ELR (cell line): ENCODE measurements at places on chromosomes 6 and 20.

DNA sequence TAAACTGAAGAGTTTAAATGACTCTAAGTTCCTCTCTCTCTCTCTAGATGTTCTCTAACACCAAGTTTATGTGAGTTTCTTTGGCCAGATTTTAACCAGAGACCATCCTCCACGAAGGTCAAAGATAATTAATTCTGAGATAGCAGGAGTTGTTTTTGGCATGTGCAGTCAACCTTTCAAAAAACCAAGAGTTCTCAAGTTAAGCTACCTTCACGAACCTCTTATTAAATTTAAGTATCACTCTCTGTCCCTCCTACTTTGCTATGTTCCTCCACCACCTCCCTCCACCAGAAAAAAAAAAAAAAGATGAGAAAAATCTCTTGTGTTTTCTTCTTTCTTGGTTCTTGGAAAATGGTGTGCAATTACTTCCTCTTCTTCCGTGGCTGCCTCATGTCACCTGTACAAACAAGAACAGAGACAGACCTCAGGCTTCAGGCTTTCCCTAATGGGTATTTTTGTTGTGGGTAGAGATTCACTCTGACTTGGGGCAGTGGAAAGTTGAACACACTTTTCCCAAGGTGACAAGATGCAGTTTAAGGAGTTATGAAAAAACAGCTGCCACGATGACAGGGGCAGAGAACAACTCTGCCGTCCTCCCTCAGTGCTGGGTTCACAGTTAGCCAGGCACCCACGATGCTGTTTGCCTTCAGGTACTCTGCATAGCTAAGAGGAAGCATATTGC, 64.3 kb downstream of the ADTRP start:
- no peak for DNase-seq

DNA sequence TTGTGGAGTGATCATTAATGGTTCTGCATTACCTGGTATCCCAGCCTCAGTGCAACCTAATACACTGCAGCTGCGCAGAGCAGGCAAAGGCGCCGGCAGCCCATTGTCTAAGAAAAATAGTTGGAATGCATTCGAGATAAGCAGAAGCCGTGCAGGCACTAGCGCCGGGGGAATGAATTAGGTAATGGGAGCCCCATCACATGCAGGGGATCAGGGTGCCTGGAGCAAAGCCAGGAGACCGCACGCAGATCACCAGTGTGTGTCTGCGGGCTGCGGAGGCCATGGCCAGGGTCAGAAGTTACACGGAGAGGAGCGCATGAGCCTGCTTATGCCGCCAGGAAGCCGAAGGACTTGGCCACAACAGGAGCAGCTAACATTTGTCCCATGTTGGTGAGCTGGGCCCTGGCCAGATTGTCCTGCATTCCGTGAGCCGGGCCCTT, 156.8 kb downstream of the DLL1 start:
- DNase-seq = no peak

GRCh38 chr20:46575937-46576461, 25.5 kb upstream of the OCSTAMP start:
- DNase-seq = no peak

- DNase-seq = peak; percentile 53
Measured at GRCh38 chr20:62752671-62753501, 43.4 kb upstream of the MRGBP start.

DNA sequence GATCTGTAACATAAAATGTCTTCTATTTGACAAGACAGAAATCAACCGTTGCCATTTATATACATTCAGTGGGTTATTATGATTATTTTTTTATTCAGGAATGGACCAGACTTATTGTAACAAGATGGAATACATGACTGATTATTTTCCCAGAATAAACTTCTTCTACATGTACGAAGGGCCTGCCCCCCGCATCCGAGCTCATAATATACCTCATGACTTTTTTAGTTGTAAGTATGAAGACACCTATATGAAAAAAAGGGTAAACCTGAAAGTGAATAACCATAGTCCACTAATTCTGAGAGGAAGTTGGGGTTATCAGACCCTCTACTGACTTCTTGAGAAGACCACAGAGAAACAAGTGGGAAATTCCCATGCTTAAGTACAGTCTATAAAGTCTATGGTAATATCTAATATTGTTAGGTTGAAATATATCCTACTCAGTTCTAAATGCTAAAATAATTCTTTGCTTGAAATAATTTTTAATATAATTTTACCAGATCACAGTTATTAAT, 15.9 kb downstream of the OR2A4 start:
- no peak for DNase-seq

GRCh38 chr6:138785980-138786379, 9.9 kb upstream of the ECT2L start:
- DNase-seq = no peak

DNA sequence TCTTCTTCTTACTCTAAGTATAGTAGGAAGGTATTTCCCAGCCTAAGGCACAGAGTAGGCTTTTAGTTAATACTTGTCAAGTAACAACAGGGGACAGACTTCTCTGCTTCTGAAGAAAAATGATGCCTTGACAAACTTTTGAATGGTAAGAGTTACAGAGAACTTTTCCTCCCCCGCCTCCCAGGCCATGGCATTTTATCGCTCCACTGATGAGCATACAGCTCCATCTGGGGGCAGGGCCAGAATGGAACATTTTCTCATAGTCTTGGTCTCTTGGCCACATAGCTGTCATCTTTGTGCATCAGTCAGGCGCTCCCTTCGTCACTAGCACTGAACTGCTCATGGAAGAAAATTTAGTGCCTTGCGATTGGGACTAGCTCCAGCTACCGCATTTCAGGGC, 1066.8 kb upstream of the CITED2 start:
- DNase-seq = peak; percentile 70

DNA sequence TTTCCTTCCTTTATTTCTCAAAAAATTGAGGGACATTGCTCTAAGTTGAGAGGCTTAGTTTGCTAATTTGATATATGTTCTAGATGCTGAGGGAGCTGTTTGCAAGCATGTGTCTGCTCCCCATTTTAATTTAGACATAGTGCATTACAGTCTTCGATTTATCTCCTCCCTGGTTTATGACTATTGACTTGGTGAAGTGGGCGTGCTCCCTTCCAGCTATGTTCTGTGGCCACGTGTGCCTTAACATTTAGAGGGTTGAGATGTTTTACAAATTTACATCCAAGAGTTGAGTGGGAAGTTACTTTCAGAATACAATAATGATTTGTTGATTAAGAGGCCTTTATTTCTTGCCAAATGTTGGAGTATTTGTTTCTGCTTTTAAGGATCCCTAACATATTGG, 48.2 kb downstream of the KLHL32 start:
- DNase-seq = no peak

DNA sequence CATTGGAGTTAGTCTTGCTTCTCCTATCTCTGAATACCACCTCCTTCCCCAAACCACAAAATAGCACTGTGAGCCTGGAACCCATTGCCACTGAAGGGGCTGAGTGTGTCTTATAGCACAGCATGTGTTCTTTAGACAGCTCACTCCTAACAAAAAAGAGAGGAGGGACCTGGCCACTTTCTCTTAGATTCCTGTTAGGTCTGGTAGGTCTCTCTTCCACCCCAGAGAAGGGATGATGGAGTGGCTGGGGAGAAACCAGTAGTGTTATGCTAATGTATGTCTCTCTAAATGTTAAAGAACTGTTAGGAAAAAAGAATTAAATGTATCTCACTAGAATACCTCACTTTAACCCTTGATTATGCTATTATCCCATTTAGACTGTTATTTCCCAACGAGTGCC, 340.3 kb downstream of the EPHA7 start:
- DNase-seq = no peak

- no peak for DNase-seq
Measured at GRCh38 chr6:83976871-83977270, 56.7 kb upstream of the MRAP2 start.

GRCh38 chr6:113586413-113587077, 270.6 kb upstream of the MARCKS start:
- peak; percentile 63 for DNase-seq

DNA sequence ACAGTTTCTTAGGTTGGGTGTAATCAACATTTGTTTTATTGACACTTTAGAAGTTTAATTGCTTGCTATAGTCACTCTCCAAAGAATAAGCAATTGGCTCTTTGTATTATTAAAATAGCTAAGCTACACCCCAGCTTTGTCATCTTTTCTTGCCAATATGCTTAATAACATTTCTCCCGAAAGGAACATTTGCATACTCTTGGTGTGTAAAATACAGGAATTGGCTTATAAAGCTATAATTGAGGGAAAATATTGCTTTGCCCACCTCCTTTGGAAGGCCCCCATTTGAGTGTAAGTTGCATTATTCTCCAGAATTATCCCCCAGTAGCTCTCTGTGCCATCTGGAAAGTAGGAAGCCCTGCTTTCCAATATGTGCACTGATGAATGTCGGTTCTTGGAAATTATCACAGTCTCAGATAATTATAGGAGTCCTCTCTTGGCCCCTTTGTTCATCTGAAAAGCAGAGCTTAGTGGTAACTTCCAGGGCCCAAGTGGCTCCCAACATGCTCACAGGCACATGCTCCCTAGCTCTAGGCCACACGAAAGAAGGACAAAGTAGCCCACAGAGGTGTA, 92.4 kb upstream of the B3GAT2 start:
- DNase-seq = no peak

DNA sequence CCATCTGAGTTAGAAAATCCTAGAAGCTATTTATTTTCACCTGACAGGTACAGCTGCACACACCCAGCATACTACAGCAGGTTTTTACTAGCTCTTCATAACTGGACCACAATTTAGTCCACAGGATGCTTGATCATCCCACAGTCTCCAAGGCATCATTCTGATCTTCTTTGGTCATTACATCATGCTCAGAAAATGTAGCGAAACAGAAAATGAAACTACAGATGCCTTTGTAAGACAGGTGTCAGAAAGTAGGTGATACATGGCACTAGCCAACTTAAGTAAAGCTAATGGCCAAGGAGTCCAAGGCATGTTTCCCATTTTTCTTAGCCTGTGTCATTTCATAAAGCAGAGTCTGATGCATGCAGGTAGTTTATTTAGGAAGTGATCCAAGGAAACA, 102.3 kb downstream of the HTR1B start:
- DNase-seq = peak; percentile 8

- peak; percentile 47 for DNase-seq
Measured at GRCh38 chr6:146041282-146041681, 12.4 kb downstream of the GRM1 start.

- no peak for DNase-seq
Measured at GRCh38 chr6:20564777-20565176, 30.5 kb downstream of the CDKAL1 start.

DNA sequence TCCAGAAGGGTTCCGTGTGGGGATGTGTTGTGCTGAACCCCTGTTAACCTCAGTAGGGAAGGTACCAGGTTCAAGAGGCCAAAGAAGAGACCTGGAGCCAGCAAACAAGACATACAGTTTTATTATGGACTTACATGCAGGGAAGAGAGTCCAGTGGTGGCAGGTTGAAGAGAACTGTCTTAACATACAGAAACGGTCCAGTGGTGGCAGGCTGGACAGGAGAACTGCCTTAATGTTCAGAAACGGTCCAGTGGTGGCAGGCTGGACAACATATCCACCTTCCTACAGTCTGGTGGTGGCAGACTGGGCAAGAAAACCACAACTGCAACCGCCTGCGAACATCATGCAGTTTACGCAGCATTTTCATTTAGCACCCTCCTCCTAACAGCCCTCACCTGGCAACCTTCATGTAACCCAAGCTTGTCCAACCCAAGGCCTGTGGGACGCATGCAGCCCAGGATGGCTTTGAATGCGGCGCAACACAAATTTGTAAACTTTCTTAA, 75.9 kb downstream of the PHACTR3 start:
- DNase-seq = no peak

DNA sequence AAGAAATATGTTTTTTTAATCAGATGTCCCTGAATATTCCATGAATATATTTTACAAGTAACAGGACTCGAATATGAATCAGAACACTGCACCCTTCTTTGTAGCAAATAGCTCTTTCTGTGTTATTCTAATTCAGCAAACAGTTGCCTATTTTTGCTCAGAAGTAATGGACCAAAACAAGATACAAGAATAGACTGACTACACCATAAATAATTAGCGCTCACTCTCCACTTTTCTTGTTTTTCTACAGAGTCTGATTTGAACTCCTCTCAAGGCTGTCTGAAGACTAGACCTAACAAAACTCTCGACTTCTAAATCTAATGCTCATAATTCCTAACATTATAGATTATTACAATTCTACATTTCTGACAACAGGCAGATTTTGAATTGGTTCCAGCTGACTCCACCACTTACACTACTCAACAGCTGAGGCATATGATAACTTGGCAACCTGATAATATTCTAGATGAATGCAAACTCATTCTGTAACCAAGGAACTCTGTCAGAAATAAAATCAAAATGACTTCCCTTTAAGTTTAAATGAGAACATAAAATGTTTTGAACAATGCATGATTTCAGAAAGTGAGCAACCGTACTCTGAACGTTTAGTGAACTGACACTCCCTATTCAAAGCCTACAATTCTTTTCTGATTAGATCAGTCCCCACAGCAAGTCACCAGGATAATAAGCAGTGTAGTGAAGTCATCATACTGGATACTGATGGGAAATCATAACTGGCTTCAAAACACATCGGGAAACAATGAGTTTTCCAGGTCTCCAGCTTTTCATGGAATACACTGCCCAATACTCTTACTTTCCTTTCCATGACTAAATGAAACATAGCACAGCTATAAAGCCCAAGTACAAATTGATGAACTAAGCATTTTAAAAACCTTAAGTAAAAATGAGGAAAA, 114.2 kb upstream of the BEND6 start:
- DNase-seq = peak; percentile 87

DNA sequence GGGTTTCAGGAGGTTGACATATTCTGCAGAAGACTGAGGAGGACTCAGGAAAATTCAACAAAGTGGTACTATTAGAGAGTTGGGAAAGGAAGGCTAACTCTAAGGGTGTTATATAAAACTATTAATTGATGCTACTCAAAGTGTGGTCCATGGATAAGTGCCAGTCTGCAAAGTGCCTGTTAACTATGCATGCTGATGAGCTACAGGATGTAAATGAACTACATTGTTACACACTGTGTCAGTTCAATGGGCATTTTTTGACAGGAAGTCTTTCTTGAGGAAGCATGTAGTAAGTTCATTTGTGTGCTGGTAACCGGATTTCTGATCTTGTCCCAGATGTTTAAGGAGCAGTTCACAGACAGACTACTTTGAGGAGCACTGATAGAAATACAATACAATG, 75.6 kb downstream of the KLHL32 start:
- no peak for DNase-seq

DNA sequence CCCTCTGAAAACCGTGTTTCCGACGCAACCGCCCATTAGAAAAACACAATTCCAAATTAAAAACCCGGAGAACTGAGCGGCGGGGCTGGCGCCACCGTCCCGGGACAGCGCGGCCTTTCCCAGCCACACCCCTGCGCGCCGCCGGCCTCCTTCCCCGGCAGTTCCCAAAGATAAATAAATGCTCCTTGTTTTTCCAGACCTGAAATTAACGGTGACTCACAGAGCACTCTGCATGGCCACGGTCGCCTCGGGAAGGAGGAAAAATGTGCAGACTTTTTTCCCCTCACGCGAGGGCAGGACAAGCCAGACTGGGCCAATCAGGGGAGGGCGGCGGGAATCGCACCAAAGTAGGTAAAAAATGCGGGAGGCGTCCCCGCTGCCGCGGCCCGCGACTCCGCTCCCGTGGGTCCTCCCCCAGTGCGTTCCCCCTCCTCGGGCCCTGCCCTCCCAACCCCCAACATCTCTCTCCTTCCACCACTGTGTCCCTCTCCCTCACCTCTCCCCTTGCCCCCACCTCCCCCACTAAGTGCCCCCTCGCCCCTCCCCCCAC, 828 bp upstream of the DSTN start:
- DNase-seq = peak; percentile 96
